ENCODE measurements at places on chromosomes 1 and 21. TPM values are rescaled to one million over a fixed set of nuclear protein-coding genes. Genes with fewer than 3 reads are reported as not detected.

- H3K4me1 ChIP-seq: no peaks in the 10 kb centered on the region
- H3K36me3 ChIP-seq: no peaks in the 10 kb centered on the region
- DNase-seq: no peak
- H3K27me3 ChIP-seq: no peaks in the 10 kb centered on the region
- no peak overlapping the region for H3K4me3 ChIP-seq
Measured at GRCh38 chr1:49337251-49337650, 560.6 kb upstream of the BEND5 start.

Gene TUFT1
- total RNA-seq: 19.9 TPM

Gene GPATCH2
- total RNA-seq: 10.9 TPM

GRCh38 chr1:188991221-188991930 lies 1486.3 kb downstream of the BRINP3 start:
- no peaks in the 10 kb centered on the region for H3K36me3 ChIP-seq
- H3K4me1 ChIP-seq: no peaks in the 10 kb centered on the region
- H3K27me3 ChIP-seq: no peaks in the 10 kb centered on the region

Gene CASZ1
- 0.48 TPM for total RNA-seq

DNA sequence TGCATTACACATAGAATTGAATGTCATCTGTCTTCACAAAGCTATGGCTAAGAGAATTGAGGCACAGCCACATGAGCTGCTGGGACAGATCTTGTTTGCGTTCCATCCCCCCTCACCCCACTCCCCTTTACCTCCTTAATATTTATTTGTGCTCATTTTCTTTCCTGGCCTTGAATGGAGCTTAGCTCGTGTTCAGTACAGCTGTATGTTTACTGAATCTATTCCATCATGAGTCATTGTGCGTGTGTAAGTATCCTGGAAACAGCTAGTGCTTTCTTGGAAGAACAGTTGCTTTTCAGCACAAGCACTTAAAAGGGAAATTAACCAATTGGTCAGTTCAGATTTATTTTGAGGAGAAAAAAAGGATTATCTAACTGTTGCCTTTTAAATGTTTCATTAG lies 14.7 kb downstream of the PROX1 start:
- no peak overlapping the region for H3K27ac ChIP-seq
- H3K4me1 ChIP-seq: no peaks in the 10 kb centered on the region
- no peaks in the 10 kb centered on the region for H3K36me3 ChIP-seq
- DNase-seq: peak; percentile 22

- H3K27ac ChIP-seq: no peak overlapping the region
- no peak for DNase-seq
- H3K4me3 ChIP-seq: no peak overlapping the region
- H3K27me3 ChIP-seq: peaks cover 38% of the 10 kb centered on the region
- no peaks in the 10 kb centered on the region for H3K36me3 ChIP-seq
- no peaks in the 10 kb centered on the region for H3K4me1 ChIP-seq
Measured at GRCh38 chr21:39527664-39528381, 76.1 kb downstream of the SH3BGR start.

DNA sequence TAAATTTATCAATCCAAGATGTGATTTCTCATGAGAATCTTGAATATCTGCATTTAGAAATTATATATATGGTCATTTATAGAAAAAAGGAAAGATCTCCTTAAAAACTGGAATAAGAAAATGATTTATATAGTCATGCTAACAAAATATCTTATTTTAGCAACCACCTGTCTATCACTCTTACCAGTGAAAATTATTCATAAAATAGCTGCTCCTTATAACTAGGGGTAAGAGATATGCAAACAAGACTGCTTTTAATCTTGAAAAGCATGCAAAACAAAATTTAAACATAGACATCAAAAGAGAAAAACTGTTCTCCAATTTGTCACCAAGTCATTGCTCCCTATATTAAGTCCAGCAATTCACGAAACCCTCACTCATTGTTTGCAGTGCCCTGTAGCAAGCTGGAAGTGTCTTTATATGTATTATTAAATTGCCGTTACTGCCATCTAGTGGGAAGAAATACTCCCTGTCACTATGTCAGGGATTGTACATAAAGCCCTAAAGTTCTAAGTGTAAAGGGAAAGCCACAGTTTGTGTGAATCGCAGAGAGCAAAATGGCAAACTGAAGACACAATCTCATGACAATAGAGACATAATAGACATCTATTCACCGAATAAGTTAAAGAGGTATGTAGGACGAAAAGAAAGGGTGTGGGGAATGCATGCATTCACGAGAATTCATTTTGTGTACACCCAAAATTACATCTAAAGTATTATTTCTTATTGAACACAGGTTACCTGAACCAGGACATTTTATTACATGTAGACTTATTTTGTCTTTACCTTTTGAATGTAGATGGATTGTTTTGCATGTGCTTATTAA lies 600.5 kb downstream of the USP25 start:
- H3K36me3 ChIP-seq: no peaks in the 10 kb centered on the region
- peak overlapping the region; percentile 55 for H3K4me3 ChIP-seq
- H3K4me1 ChIP-seq: peaks cover 19% of the 10 kb centered on the region

- H3K4me1 ChIP-seq: no peaks in the 10 kb centered on the region
- H3K27ac ChIP-seq: no peak overlapping the region
- H3K4me3 ChIP-seq: no peak overlapping the region
- H3K36me3 ChIP-seq: no peaks in the 10 kb centered on the region
- H3K27me3 ChIP-seq: no peaks in the 10 kb centered on the region
Measured at GRCh38 chr1:82225421-82226185, 424.9 kb downstream of the ADGRL2 start.

Gene UMODL1
- total RNA-seq: not detected

GRCh38 chr1:163147019-163147418 lies 55.7 kb downstream of the RGS5 start:
- no peak for DNase-seq
- no peak overlapping the region for H3K4me3 ChIP-seq
- no peaks in the 10 kb centered on the region for H3K36me3 ChIP-seq
- no peaks in the 10 kb centered on the region for H3K4me1 ChIP-seq

- DNase-seq: no peak
- peaks cover 19% of the 10 kb centered on the region for H3K4me1 ChIP-seq
- no peaks in the 10 kb centered on the region for H3K36me3 ChIP-seq
- peaks cover 9% of the 10 kb centered on the region for H3K27me3 ChIP-seq
- no peak overlapping the region for H3K4me3 ChIP-seq
Measured at GRCh38 chr1:43049481-43049880, 90.8 kb upstream of the SLC2A1 start.

DNA sequence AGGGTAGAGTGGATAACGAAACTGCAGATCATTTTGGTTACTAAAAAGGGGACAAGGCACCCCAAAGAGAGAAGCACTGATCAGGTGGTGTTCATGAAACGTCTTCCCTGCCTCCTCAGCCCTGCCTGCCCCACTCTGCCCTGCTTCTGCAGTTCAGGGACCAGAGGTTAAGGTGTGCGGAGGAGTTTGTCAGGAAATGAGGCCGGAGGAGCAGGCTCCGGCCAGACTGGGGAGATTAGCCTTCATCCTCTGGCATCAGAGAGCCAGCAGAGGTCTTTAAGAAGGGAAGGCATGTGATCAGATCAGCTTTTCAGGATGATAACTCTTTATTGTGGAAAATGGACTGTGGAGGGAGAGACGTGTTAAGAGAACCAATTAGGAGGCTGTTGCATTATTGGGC lies 291.9 kb upstream of the NR5A2 start:
- no peak for DNase-seq
- no peak overlapping the region for H3K4me3 ChIP-seq
- no peak overlapping the region for H3K27ac ChIP-seq
- H3K27me3 ChIP-seq: no peaks in the 10 kb centered on the region

DNA sequence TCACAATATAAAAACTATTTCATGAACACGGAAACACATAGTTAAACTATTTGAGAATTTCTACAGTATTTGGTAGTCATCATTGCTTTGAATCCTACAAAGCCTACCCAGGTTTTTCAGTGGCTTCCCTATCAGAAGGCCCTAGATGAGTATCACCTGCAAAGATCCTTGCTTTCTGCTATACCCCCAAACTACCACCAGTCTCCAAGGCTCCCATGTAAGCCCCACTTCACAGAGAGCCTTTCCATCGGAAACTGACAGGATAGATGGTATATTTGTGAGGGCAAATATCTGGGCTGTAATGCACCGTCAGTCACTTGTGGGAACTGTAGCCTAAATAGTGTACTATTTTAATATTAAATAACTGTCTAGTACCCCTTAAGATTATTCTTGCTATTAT lies 674.3 kb downstream of the BRINP3 start:
- H3K27ac ChIP-seq: no peak overlapping the region
- no peak for DNase-seq
- no peaks in the 10 kb centered on the region for H3K4me1 ChIP-seq
- no peak overlapping the region for H3K4me3 ChIP-seq
- H3K27me3 ChIP-seq: no peaks in the 10 kb centered on the region
- H3K36me3 ChIP-seq: no peaks in the 10 kb centered on the region

DNA sequence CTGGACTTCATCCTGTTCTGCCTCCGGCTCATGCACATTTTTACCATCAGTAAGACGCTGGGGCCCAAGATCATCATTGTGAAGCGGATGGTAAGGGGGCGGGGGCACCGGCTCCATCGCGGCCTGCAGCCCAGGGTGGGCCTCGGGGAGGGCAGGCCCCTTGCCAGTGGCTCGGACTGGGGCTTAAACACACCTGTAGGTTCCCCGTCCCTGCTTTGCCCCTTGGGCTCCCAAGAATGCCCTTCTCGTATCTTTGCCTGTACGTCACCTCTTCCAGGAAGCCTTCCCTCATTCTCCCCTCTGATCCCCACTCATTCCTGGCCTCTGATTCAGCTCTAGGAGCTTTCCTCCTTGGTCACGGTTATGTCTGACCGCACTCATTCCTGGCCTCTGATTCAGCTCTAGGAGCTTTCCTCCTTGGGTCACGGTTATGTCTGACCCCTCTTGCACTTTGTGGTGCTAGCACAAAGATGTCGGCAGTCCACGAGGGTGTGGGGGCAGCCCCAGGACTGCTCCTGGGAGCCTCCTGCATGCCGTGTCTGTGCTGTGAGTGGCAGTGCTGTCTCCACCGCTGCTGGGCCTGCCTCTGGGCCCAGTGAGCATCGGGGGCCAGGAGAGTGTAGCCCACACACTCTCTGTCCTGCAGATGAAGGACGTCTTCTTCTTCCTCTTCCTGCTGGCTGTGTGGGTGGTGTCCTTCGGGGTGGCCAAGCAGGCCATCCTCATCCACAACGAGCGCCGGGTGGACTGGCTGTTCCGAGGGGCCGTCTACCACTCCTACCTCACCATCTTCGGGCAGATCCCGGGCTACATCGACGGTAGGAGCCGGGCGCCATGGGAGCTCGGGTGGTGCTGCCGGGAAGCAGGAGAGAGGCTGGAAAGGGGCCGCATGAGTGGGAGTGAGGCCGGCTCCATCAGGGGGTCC lies 49.1 kb upstream of the LRRC3 start:
- peak; percentile 6 for DNase-seq
- H3K36me3 ChIP-seq: peaks cover 11% of the 10 kb centered on the region
- peaks cover 6% of the 10 kb centered on the region for H3K27me3 ChIP-seq

DNA sequence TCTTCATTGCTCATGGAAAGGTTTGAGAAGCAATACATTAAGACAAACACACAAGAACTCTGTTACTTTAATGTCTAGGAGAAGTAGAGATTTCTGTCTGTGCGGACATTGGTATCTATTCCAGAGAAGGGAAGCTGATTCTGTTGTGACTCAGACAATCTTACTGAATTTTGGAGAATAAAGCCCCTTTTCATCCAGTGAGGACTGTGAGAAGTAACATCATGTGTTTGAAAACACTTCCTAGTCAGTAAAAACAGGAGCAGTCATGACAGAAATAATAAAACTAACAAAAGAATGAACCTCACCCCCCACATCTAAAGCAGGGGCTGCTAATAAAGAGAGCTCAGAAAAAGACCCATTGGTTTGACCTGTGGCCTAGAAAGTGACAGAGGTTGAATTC lies 46.6 kb downstream of the NEK7 start:
- peaks cover 42% of the 10 kb centered on the region for H3K36me3 ChIP-seq
- H3K27ac ChIP-seq: peak overlapping the region; percentile 60
- no peak for DNase-seq
- no peak overlapping the region for H3K4me3 ChIP-seq
- peaks cover 90% of the 10 kb centered on the region for H3K4me1 ChIP-seq

GRCh38 chr21:39080366-39080765 lies 102.9 kb downstream of the PSMG1 start:
- DNase-seq: no peak
- 0 out of 2 replicates have a peak, but pooled peaks cover 6% of the 10 kb centered on the region for H3K36me3 ChIP-seq
- no peak overlapping the region for H3K4me3 ChIP-seq
- peaks cover 19% of the 10 kb centered on the region for H3K27me3 ChIP-seq
- H3K27ac ChIP-seq: no peak overlapping the region
- peaks cover 12% of the 10 kb centered on the region for H3K4me1 ChIP-seq

Gene ELAPOR1
- total RNA-seq: 0.88 TPM

- no peak for DNase-seq
- H3K4me1 ChIP-seq: peaks cover 7% of the 10 kb centered on the region
Measured at GRCh38 chr1:205480349-205480985, 24.0 kb upstream of the CDK18 start.

Gene CNIH3
- total RNA-seq: 31.4 TPM

- H3K27me3 ChIP-seq: peaks cover 2% of the 10 kb centered on the region
- H3K36me3 ChIP-seq: no peaks in the 10 kb centered on the region
- DNase-seq: no peak
- no peaks in the 10 kb centered on the region for H3K4me1 ChIP-seq
- no peak overlapping the region for H3K27ac ChIP-seq
Measured at GRCh38 chr1:1072849-1073742, 1.0 kb downstream of the RNF223 start.

DNA sequence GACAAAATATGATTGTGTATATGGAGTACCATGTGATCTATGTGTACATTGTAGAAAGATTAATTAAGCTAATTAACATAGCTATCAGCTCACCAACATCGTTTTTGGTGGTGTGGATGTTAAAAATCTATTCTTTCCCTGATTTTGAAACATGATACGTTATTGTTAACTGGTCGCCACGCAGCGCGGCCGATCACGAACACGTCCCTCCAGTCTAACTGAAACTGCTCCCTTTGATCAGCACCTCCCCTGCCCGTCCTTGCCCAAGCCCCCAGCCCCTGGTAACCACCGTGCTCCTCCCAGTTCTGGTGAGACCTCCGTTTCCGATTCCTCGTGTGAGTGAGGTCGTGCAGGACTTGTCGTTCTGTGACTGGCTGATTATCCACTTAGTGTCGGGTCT lies 67.0 kb downstream of the AGPAT3 start:
- H3K4me3 ChIP-seq: no peak overlapping the region
- no peak overlapping the region for H3K27ac ChIP-seq
- H3K27me3 ChIP-seq: peaks cover 3% of the 10 kb centered on the region
- DNase-seq: no peak
- H3K4me1 ChIP-seq: no peaks in the 10 kb centered on the region

DNA sequence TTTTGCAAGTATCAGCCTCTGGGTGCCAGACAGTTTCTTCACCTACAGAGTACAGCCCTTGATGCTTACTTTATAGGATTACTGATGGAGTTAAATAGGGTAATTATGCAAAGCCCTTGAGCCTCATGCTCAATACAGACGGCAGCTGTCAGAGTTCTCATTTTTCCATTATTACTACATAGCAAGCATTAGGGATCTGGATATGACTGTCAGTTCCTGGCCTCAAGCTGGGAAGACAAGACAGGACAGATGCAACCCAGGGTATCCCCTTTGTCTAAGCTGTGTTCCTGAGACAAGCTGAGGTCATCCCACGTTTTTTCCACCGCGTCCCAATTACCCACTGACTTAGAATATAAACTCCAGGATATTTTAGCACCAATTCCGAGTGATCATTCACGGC lies 94.4 kb downstream of the SLC35F3 start:
- H3K27me3 ChIP-seq: no peaks in the 10 kb centered on the region
- no peak overlapping the region for H3K4me3 ChIP-seq
- H3K4me1 ChIP-seq: no peaks in the 10 kb centered on the region

- no peak overlapping the region for H3K27ac ChIP-seq
- H3K36me3 ChIP-seq: no peaks in the 10 kb centered on the region
- H3K4me1 ChIP-seq: peaks cover 20% of the 10 kb centered on the region
- no peak overlapping the region for H3K4me3 ChIP-seq
- DNase-seq: no peak
- peaks cover 14% of the 10 kb centered on the region for H3K27me3 ChIP-seq
Measured at GRCh38 chr1:117653195-117653594, 47.3 kb downstream of the TENT5C start.

Gene MCOLN3
- 0.42 TPM for total RNA-seq
